ENCODE measurements at places on chromosomes 1 and 21. TPM values are rescaled to one million over a fixed set of nuclear protein-coding genes. Genes with fewer than 3 reads are reported as not detected.

- H3K4me3 ChIP-seq, result no peak overlapping the region
- no peak overlapping the region for H3K27ac ChIP-seq
- DNase-seq, result no peak
- H3K36me3 ChIP-seq, result no peaks in the 10 kb centered on the region
- H3K4me1 ChIP-seq, result no peaks in the 10 kb centered on the region
Measured at GRCh38 chr1:248187363-248187762, 9.7 kb upstream of the OR2M3 start.

GRCh38 chr21:35346697-35347096 is 297.6 kb upstream of the RUNX1 start:
- H3K27me3 ChIP-seq, result no peaks in the 10 kb centered on the region
- H3K36me3 ChIP-seq, result no peaks in the 10 kb centered on the region
- H3K27ac ChIP-seq, result no peak overlapping the region
- no peak overlapping the region for H3K4me3 ChIP-seq

DNA sequence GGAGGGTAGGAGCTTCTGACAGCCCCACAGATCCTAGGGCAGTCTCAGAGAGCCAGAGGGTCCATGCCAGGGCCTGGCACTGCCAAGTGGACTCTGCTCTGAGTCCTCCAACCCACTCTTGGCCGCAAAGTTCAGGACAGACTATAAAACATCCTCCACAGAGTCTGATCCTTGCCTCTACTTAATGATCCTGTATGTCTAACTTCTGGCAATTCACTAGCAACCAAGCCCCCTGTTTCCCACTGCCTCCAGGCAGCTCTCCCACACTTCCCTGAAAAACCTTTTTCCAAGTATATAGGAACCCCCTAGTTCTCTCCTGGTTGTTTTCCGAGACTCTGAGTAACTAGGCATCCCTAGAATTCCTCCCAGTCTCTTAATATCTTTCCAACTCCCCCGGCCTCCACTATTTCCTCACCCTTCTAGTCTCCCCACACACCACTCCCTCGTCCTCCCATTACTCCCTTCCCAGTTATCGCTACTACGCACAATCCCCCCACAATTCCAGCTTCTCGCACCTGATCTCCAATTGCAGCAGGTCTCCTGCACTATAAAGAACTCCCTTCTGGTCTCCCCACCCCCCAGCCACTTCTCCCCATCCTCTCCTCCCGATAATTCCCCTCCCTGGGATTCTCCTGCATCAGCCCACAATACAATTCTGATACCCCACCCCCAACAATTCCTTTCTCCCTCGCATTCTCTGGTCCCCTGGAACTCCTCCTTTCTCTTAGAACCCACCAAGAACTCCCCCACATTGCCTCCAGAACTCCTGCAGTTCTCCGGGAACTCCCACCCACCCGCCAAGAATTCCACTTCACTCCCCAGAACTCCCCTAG is 574 bp downstream of the IGSF9 start:
- no peaks in the 10 kb centered on the region for H3K4me1 ChIP-seq
- H3K4me3 ChIP-seq, result no peak overlapping the region
- no peaks in the 10 kb centered on the region for H3K27me3 ChIP-seq

DNA sequence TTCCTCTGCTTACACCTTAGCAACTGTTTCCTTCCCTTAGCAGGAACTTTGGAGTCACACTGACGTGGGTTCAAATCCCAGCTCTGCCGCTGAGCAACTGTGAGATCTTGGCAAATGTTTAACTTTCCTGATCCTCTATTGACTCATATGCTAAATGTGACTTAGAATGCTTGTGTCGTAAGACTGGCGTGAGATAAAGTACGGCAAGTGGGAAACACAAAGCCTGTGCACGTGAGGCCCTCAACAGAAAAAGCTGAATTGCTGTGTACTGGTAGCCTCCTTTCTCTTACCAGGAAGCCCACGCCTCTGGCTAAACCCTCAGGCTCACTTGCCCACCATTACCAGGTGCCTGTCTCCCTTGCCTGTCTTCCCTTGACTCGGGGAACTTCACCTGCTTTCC is 135.4 kb upstream of the TNR start:
- H3K4me3 ChIP-seq, result no peak overlapping the region
- no peaks in the 10 kb centered on the region for H3K36me3 ChIP-seq
- no peak overlapping the region for H3K27ac ChIP-seq

DNA sequence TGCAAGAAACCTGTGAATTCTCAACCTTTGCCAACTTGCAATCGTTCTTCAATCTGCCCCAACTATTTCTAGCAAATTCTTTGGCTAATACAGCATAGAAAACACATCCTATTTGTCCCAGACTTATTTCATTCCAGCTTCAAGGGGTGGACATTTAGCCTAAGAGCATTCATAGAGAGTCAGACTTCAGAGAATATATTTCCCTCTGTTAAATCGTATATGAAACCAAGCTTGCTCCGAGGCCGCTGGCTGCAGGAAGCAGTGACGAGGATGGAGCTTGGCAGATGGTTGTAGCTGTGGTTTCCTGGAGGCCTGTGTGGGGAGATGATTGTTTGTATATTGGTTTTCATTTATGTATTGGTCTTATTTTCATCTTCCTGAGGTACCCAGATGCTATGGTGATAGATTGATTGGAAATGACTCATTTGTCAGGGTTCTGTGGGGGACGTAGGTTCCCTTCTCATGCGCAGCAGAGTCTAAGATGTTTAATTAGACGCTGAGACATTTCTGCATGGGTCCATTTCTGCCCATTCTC is 26.1 kb downstream of the MAN1C1 start:
- peaks cover 7% of the 10 kb centered on the region for H3K4me1 ChIP-seq
- no peak for DNase-seq
- H3K27me3 ChIP-seq, result no peaks in the 10 kb centered on the region
- peak overlapping the region; percentile 44 for H3K27ac ChIP-seq

GRCh38 chr1:27179379-27179778 is 24.5 kb upstream of the SLC9A1 start:
- no peaks in the 10 kb centered on the region for H3K36me3 ChIP-seq
- no peaks in the 10 kb centered on the region for H3K4me1 ChIP-seq
- H3K27ac ChIP-seq, result no peak overlapping the region
- H3K4me3 ChIP-seq, result no peak overlapping the region

BRDT gene
- not detected for total RNA-seq

CDK18 gene
- total RNA-seq, result 25.7 TPM

Measured in kidney (tissue), 22 donors.